ENCODE measurements at places on chromosomes 6 and 20.

DNA sequence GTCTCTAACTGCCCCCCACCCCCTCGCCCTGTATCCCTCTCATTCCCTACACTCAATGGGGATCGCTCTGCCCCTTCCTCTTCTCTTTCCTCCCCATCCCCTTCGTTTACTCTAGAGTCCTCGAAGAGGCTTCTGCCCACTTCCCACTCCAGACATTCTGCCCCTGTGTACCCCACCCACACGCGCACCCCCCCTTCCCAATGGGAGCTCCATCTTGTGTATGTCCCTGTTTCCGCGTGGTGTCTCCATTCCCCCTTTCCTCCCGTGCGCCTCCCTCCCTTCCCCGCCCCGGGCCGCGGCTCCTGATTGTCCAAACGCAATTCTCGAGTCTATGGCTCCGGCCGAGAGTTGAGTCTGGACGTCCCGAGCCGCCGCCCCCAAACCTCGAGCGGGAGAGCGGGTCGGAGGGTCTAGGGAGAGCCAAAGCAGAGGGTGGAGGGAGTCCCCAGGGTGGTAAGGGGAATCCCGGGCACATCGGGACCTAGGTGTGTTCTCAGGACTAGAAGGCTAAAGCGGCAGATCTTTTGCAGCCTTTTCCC lies 679 bp upstream of the RING1 start:
- DNase-seq: no peak

DNA sequence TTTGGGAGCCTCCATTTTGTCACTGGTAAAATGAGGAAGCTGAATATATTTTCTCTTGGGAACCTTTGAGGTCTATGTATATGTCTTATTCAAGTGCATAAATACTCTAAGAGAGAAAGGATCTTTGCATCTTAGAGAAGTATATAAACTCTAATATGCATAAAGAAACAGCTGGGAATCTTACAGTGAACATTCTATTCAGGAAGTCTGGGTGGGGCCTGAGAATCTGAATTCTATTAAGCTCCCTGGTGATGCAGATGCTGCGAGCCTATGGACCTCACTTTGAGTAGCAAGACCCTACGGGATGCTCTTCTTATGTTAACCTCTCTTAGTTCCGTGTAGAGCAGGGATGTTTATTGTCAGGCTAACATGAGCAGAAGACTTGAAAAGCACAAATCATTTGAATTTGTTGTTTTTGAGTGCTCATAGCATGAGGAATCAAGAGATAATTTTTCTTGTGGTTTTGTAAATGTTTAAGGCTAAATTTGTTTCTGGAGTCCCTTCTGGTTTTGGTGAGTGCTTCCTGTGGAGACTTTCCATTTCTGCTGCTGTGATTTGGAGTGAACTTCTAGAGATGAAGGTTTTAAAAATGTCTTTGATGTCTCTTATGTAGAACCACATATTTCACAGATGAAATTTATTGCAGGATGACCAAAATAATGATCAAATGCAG lies 281.2 kb upstream of the JAG1 start:
- DNase-seq: no peak

DNA sequence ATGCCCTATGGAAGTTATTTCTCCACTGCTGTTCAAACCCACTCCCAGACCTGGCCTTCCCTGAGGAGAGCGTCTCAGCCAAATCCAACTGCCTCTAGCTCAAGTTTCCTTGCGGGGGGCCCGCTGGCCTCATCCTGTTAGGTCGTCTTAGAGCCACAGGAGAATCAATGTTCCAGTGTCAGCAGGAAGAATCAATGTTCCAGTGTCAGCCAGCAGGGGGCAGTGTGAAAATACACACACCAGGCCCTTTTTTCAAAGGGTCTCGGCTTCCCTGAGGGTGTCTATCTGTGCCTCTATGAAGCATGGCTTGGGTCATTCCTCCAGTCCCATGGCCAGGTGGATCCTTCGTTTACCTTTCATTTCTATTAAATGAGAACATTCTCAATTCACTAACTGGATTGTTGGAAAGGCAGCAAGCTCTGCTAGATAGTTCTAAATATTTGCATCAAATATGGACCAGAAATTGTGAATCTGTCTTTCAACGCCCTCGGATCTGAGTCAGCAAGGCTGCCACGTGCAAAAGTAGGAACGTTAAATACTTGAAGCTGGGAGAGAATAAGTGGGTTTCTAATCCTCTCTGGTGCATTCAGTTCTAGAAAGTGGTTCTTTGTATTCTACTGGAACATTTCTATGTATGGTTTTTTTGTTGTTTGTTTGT lies 19.2 kb downstream of the PRND start:
- peak; percentile 79 for DNase-seq

- DNase-seq: no peak
Observed at GRCh38 chr6:107697682-107698081, 126.4 kb downstream of the SCML4 start.

GRCh38 chr6:33958526-33959328 lies 154.9 kb upstream of the MLN start:
- peak; percentile 35 for DNase-seq

DNA sequence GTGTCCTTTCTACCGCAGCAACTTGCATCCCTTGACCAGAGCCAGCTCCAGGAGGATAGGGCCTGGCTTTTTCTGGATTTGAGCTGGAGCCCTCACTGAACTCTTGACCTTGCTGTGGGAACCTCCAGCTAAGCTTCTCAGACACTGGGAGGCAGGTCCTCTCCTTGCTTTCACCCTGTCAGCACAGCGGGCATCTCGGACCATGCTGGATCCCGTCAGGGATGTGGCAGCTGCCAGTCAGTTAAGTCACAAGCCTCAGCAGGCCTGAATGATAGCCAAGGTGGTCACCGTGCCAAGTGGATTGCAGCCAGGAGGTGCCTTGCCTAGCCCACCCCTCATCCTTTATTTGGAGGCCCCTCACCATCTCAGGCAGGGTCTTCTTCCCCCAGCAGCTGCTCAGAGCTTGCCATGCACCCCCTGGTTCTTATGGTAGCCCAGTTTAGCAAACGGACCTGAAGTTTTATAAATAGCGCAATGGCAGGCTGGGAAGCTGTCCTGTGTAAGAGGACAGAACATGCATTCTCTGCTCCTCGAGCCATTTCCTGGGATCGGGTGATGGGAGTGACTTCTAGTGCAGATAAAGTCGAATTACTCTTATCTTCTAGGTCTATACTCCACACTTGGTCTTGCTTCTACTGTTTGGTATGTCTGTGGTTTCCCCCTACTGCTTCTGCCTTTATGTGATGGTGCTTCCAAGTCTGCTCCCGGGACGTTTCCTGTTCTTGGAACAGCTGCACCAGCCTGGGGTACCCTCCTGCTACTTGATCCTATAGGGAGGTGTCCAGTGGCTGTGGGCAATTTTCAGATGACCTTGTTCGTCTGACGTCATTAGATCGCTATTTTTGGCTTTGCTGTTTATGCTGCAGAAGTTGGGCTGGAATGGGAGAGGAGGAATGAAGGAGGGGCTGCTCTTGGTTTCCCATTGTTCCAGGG lies 7.1 kb upstream of the MYLK2 start:
- DNase-seq: no peak

GRCh38 chr6:5246141-5247097 lies 14.3 kb downstream of the LYRM4 start:
- DNase-seq: no peak

DNA sequence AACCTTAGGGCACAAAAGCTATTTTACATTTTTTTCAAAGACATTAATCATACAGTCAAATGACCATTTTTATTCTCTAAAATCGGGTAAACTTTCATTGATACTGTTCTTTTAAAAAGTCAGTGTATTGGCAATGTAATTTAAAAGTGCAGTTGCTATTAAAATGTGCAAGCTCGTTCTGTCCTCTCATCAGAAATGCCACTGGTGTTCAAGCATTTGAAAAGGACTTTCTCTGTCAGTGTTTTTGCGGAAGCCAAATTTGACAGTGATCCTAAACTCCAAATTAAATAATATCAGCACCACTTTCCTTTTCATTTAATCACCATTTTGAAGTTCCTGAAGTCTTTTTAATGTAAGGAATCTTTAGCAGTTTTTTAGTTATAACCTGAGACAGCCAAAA lies 69.6 kb downstream of the AFG1L start:
- no peak for DNase-seq

DNA sequence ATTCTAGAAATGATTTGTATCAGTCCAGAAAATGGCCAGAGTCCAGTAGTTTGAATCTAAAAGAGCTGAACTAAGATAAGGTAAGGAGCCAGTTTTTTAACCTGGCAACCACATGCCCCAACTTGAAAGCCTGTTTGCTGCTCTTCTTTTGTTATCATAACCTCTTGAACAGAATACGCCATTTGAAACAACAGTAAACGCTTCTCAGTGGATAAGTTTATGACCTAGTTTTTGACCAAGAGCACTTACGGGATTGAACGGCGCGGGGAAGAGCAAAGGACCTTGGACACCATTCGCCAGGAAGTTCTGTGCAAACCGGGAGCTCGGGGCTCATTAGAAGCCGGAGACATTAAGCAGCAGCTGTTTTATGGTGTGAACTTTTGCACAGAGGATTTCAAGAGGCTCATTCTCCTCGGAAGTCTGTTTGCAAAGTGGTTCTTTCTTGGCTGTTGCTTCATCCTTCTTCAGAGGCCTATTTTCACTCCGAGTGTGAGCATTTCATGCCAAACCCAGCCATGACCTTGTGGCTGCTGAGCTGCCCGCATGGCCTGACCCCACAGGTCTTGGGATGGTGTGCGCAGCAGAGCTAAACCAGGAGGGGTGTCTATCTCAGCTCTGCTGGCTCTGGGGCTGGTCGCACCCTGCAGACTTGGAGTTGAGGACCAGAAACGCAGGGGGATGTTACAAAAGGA lies 215.1 kb downstream of the SOX4 start:
- DNase-seq: no peak
